ENCODE measurements at places on chromosomes 16 and 17.
A peak's percentile ranks its signal among the peaks of the same experiment; 100 is the strongest.

- no peak for DNase-seq
Measured at GRCh38 chr16:79127766-79128165, 472.8 kb downstream of the MAF start.

GRCh38 chr17:61579961-61580360 lies 11.1 kb downstream of the NACA2 start:
- DNase-seq: peak; percentile 37

DNA sequence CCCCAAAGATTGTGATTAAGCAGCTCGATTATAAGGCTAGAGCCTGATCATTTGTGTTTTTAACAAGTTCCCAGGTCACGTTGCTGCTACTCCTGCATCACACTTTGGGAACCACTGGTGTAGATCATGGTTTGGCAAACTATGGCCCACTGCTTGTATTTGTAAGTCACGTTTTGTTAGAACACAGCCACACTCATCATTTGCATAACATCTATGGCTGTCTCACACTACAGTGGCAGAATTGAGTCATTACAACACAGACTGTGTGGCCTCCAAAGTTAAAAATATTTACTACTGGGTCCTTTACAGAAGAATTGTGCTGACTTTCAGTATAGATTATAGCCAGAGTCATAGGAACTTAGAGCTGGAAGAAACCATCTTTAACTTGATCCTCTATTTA lies 515.3 kb upstream of the PSMD7 start:
- DNase-seq: no peak

- DNase-seq: no peak
Measured at GRCh38 chr17:82013341-82013740, 9.3 kb downstream of the CENPX start.

DNA sequence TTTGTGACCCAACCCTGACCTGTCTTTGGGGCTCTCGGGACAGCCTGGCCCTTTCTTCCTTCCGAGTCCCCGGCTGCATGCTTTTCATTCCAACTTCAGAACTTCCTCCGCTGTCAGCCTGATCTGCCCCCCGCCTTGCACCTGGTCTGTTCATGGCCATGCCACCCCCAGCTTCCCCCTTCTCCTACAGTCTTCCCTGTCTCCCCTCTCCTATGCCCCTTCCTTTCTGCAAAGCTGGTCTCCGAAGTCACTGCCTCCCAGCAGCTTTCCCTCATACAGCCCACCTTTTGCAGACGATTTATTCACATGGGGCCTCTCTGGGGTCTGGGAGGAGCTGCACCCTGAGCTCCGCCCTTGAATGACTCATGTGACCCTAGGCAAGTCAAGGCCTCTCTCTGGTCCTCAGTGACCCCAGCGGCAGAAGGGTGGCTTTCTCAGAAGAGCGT lies 47.1 kb upstream of the SDK2 start:
- no peak for DNase-seq

- peak; percentile 36 for DNase-seq
Measured at GRCh38 chr17:56700919-56701420, 107.5 kb downstream of the NOG start.
